Keratinocyte (primary cell): ENCODE measurements at places on chromosomes 1 and 21.

DNA sequence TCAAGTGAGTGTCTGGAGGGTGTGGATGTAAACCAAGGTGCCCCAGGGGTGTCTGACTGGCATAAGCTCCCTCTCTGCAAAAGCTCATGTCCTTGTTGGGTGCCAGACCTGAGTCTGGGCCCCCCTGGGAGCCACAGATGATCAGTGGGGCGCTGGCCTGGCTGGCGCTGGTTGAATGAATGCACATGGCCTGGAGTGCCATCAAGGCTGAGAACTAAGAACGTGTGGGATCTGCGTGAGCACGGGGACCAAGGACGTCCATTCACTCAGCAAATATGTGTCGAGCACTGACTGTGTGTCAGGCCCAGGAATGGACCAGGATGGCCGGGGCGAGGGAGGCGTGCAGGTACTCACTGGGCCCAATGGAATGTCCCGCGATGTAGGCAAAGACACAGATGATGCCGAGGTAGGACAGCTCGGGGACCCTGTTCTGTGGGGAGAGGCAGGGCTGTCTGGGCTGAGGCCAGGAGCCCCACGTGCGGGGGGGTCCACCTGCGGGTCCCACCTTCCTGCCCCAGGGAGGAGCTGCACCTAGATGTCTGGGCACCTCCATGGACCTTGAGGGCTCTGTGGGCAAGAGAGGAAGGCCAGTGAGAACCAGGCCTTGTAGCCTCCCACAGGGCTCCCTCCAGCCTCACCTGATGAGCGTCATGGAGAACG, 19.1 kb downstream of the SLC2A7 start:
- DNase-seq: no peak

DNA sequence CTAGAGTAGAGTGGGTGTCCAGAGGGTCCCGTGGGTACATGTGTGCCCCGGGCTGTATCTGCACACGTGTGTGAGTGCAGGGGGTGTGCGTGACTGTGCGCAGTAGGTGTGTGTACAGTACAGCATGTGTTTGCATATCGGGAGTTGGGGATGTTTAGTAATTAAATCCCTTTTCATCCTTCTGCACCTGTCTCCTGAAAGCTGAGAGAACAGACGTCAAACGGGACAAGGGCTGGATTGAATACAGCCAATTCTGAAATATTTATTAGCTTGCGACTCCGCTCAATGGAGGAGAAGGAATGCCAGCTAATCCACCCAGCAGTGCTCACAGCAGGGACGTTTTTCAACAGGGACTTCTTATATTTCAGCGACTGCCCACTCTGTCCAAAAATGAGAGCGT, 44.7 kb upstream of the CASZ1 start:
- DNase-seq: no peak

DNA sequence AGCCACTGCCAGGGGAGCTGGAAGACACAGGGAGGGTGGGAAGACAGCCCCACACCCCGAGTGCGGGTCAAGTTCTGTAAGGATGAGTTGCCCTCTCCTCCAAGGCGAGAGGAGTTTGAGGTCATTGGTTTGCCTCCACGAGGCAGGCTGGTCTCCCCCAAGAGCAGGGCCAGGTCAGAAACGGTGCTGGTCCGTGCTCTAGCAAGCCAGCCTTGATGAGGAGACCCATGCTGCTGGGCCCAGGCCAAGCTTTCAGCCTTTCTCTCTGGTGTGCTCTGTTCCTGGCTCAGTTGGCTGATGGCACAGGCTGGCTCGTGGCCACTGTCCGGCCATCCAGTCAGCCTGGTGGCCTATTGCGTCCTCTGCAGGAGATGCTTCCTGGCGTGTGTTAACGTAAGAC, 12.0 kb upstream of the PCBP3 start:
- DNase-seq: no peak

- no peak for DNase-seq
These were observed 14.9 kb downstream of the MAP7D1 start for GRCh38 chr1:36170643-36171412.

DNA sequence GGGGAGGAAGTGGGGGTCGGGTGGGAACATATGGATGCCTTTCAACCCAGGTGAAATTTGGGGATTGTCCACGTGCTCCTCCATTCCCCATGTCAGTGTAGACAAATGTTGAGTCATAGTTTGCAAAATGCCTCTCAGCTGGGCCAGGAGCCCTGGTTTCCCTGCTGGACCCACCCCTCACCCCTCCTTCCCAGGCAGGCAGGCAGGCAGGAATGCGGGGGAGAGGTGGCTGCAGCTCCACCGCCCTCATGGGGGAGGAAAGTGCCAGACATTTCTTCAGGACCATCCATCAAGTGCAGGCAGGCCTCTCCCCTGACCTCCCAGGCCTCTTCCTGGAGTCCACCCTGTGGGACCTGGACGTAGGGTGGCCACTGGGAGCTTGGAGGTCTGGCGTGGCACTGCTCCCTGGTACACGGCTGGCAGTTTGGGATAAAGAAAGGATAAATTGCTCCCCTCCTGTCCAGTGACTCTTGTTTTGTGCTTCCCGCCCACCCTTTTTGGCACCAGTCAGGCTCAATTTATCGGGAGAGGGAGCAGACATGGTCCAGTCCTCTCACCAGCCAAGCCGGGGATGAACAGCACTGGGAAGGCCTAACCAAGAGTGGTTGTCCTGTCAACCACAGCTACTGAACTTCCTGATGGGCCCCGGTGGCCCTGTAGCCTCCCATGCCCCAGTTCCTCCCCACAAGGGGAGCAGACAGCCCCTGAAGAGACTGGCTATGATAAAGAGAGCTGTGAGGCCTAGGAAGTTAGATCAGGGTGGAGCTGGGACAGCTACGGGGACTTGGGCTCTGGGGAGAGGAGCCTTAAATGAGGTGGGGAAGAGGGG, 18.9 kb downstream of the NPR1 start:
- DNase-seq: no peak

DNA sequence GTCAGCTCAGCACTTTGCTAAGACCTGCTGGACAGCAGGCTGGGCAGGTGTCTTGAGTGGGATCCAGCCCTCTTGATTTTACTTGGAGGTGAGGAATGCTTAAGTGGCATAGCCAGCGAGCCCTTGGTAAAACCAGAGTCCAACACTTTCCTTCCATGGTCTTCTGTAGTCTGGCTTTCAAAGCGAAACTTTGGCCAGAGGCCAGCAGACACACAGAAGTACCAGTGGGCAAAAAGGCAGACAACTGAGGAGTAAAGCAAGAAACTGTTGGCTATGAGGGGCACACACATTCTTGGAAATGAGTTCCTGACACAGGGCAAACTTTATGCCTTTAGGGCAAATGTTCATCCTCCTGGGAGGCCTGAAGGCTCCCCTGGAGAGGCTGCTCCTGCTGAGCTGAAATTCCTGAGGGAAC, 281.0 kb upstream of the POU3F1 start:
- no peak for DNase-seq

DNA sequence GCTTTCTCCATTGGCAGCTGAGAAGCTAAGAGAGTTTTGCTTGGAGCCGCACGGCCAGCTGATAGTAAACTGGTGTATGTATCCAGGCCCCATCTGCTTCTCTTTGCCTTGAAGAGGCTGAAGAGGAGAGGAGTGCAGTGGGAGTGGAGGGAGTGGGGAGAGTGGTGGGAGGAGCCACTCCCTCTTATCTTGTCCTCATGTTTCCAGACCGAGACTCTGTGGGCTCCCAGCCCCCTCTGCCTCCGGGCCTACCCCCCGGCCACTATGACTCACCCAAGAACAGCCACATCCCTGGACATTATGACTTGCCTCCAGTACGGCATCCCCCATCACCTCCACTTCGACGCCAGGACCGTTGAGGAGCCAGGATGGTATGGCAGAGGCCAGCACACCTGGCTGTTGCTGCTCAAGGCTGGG, 6.0 kb upstream of the LRRC71 start:
- no peak for DNase-seq

GRCh38 chr1:165884009-165884689, 56.7 kb downstream of the UCK2 start:
- DNase-seq: no peak

DNA sequence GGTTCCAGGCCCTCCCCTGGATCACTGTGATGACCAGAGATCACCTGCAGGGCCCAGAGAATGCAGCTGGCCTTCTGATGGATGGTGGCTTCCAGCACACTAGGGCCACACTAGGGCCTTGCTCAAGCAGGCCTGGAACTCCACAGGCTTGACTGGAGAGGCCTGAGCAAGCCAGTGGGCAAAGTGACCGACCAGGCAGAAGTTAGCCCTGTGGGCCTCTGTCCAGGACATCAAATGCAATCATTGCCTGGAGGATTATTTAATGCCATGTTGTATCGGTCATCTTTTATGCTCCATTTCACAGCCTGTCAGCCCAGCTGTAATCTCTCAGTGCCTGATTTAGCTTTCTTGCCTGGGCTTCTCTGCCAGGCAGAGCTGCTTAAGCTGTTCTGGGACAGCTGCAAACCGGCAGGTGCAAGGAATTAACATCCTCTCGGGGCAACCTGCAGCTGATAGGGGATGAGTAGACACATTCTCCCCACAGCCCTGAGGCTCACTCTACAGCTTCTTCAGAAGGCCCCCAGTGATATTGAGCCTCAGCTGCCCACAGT, 17.7 kb downstream of the NENF start:
- no peak for DNase-seq

DNA sequence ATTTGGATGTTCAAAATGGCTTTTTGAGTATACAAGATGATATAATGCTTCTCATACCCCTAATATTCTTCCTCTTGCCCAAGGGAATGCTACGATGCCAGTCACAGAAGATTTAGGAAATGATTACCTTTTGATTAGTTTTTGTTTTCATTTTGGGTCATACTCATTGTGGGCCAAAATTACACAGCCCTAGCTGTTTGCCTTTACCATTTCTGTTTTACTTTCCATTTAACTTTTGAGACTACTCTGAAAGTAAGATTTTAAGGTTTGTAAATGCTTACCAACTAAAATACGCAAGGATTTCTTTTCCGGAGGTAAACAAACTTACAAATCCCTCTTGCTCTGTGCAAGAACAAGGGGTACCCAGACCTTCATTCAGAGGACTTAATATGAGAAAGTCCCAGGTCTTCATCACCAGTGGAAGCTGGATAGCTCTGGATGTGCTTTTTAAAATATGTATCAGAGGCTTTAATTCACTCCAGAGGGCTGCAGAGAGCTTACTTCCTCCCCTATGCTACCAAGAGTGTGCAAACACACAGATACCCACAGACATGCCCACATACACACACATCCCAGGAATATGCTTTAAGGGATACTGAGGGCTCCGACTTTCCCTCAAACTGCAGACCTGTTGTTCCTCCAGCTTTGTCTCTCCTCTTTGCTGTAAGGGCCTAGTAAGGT, 631.4 kb downstream of the SMYD3 start:
- no peak for DNase-seq
